ENCODE measurements at places on chromosomes 2 and 18. TPM values are rescaled to one million over a fixed set of nuclear protein-coding genes. Genes with fewer than 3 reads are reported as not detected.

GRCh38 chr2:68295516-68295915, 24.2 kb downstream of the CNRIP1 start:
- DNase-seq = no peak

DNA sequence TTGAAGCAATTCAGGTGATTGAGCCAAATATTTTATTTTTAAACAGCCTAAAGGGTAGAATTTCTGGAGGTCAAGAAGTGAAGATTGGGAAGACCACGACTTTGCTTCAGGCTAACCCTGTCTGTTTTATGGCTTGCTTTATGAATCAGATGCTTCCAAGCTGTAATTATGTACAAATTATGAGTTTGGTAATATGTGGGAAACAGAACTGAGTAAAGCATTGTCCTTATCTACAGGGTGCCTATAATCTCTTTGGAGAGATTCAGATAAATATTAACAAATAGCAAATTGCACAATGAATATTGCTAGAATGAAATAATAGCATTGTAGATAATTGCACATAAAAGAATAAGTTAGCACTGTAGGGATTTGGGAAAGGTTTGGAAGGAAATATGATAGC, 539.4 kb upstream of the CDH2 start:
- DNase-seq = no peak

DNA sequence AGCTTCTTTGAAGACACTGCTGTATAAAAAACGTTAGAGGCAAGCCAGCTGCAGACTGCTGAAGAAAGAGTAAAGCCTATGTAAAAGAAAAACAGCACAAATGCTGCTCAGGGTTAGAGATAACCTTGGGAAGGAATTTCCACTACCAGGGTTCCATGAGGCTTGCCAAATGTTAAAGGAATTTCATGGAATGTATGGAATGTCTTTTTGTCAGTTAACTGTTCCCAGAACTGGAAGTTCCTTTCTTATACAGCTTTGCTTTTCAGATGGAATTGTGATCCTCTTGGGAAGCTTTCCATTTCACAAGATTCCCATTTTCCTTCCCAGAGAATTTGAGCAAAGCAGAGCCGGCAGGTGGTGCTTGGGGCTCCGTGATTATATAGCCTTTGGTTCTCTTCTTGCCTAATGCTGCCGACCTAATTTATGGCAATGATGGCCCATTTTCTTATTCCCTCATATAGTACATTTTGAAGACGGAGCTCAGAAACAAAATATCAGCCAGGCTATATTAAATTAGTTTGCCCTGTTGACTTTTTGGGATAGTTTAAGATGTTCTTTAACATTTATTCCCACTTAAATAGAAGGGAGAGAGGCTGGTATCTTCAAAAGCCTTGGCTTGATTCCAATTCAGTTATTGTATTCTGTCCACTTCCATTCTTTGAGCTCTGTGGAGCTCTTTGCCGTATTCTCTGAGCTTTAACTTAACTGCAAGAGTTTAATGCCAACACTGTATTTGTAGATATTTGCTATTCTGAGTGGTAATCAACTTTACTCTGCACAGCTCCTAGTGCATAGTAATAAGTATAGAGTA, 162.3 kb downstream of the PHLPP1 start:
- peak; percentile 44 for DNase-seq

DNA sequence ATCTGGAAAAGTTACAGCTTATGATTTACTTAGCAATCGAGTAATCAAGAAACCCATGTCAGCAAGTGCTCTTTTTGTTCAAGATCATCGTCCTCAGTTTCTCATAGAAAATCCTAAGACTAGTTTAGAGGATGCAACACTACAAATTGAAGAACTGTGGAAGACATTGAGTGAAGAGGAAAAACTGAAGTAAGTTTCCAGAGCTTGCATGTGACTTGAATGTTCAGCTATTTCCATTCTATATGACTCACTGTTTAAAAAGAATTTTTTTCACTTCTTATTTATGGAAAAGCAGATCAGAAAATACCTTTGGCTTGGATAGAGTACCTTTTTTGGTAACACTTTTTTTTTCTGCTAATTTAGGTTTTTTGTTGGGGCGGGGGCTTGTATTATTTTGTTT, 70.7 kb downstream of the PMS1 start:
- peak; percentile 63 for DNase-seq

- peak; percentile 86 for DNase-seq
Measured at GRCh38 chr18:7177116-7177744, 53.7 kb upstream of the LRRC30 start.

- DNase-seq = no peak
Measured at GRCh38 chr18:44818668-44819403, 138.1 kb downstream of the SETBP1 start.

GRCh38 chr2:52964916-52965530, 802.6 kb upstream of the CHAC2 start:
- DNase-seq = no peak

GRCh38 chr18:35386600-35387100, 9.5 kb upstream of the ZNF396 start:
- DNase-seq = peak; percentile 86

DNA sequence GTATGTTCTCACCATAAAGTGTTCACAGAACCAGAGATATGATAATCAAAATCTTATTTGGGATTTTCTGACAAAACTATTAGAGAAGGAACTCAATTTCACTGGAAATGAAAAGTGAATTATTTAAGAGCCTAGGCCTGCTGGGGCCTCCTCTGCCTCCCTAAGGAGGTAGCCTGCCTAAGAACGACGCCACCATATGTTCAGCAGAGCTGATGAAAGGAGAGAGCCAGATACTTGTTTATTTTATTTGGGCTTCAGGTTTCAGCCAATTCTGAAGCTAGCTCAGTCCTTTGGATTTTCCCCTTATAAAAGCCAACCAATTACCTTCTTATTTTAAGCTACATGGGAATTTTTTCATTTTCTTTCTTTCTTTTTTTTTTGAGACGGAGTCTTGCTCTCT, 433.1 kb upstream of the MAP2 start:
- DNase-seq = no peak

GRCh38 chr18:46222710-46223360, 118.7 kb downstream of the HAUS1 start:
- DNase-seq = no peak

- no peak for DNase-seq
Measured at GRCh38 chr18:7079231-7079630, 38.4 kb downstream of the LAMA1 start.

DNA sequence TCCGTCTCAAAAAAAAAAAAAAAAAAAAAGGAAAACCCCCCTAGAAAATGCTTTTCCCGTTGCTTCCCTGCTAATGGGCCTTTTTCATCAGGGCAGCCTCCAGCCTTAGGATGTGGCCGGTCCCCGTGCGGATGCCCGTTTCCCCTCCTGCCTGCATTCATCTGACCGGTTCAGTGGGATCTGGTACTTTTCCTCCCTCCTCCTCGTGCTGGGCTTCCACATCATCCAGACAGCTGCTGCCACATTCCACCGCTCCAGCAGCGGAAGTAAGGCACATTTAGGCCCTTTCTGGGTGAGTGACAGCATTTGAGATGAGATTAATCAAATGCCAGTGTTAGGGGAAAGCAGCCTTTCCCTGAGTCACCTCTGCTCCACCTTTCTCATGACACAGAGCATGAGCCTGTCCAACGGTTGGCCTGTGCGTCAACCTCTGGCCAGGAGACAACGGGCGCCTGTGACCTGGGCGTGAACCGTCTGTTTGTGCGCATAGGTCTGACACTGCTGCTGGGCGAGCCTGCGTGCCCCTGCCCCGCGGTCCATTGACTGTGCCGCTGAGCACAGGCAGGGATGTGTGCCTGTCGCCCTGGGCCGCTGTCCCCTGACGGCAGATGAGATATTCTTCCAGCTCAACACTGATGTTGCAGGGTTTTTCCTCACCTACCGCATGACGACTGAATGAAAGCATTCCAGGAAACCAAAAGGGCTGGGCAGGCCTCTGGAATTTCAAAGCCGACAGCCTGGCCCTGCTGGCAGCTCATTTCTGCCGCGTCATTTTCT, 174.0 kb downstream of the TGIF1 start:
- peak; percentile 98 for DNase-seq

The SCYGR4 gene
- total RNA-seq = not detected

DNA sequence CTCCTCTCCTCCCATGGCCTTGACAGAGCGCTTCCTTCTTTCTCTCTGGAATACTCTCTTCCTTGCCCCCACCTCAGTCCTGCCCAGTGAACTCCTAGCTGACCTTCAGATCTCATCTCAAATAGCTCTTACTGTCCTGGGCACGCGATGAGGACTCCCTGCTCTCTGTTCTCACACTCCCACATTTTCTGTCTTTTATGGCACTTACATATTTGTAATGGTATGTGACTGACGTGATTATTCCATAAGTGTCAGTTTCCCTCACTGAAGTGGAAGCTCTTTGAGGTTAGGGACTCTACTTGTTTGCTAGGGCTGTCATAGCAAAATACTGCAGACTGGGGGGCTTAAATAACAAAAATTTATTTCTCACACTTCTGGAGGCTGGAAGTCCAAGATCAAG, 1.7 kb upstream of the DYSF start:
- DNase-seq = peak; percentile 18

The ALPP gene
- total RNA-seq = not detected

The VIL1 gene
- not detected for total RNA-seq

- DNase-seq = peak; percentile 65
Measured at GRCh38 chr2:44572196-44572900, 210.6 kb downstream of the CAMKMT start.

DNA sequence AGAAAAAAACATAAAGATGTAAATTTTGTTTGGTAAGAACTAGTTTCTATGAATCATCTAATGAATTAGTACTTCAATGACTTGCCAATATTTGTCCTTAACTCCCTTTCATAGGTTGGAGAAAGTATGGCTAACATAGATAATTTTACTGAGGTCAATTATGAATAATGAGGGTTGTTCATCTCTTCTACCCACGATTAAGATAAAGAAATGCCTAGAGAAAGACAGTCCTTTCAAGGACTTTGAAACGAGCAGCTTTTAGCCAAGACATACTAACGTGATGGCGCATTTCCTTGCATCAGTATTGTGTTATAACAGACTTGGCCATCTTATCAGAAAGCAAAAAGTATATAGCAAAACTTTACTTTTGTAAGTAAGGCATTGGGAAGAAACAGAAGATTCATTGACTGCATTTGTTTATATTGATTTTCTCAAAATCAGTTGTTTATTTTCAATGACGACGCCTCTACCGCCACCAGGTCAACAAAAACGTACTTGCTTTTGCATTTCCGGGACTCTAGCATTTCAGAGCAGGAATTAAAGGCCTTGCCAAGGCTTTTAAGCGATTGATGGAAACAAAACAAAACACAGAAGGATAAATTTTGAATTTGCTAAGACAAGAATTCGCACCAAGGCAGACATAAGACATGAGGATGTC, 961 bp downstream of the RBM43 start:
- DNase-seq = peak; percentile 77

The CD8A gene
- not detected for total RNA-seq

- DNase-seq = peak; percentile 89
Measured at GRCh38 chr2:9800975-9801726, 42.1 kb upstream of the TAF1B start.

DNA sequence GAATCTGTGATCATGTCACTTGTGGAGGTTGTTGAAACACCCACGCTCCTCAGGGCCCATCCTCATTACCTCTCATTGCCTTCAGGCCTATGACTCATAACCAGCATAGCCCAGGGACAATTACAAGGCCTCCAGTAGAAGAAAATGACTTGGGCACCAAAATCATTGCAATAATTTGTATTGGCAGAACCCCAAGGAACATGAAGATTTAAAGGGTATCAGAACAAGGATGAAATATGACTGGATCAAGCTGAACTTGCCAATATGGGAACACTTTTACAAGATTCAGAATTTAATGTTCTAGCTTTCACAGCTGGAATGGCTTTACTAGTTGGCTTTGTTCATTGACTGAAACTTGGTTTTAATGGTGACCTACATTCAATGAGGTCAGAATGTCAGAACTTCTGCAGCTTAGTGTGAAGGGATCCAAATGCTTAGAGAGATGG, 156.4 kb downstream of the COPS8 start:
- peak; percentile 66 for DNase-seq

GRCh38 chr2:66897691-66898150, 462.8 kb downstream of the MEIS1 start:
- DNase-seq = peak; percentile 68

- DNase-seq = peak; percentile 23
Measured at GRCh38 chr2:234853729-234854128, 98.1 kb upstream of the SH3BP4 start.

GRCh38 chr2:229118336-229118735, 152.8 kb downstream of the PID1 start:
- no peak for DNase-seq

The ARHGAP28 gene
- total RNA-seq = 0.63 TPM

DNA sequence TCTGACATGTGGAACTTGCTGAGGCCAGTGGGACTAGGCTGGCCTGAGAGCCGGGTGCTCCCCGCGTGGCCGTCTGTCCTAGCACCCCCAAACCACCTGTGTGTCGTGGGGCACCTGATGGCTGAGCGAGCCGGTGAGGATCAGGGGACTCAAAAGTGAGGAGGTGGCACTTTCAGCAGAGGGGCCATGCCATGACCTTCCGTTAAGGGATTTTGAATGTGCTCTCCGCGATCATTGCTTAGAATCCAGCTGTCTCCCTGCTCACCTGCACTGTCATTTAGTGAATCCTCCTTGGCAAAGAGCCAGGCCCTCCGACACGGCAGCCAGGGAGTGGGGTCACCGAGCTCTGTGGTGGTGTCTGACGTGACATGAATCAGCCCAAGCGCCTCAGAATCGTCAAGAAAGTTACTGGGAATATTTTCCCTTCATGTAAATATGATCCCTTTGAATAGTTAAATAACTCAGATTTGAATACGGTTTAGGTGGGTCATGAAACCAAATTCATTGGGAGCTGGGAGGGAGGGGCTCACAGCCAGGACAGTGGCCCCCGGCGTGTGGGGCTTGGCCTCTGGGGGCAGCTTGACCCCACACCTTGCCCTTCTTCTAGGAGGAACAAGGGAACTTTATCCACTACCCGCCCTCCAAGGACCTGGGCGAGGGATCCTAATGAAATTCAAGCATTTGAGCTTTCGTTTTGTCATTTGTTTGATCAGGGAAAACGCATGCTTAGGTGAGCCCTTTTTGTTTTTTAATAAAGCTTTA, 9.5 kb downstream of the NFATC1 start:
- no peak for DNase-seq

The IL1A gene
- total RNA-seq = not detected

- DNase-seq = no peak
Measured at GRCh38 chr2:71634567-71634966, 181.2 kb downstream of the DYSF start.

- DNase-seq = no peak
Measured at GRCh38 chr18:23966909-23967308, 47.6 kb upstream of the TTC39C start.

Measured in GM23248 (cell line).